A549 treated with DMSO at 1 μM for 4 hours (cell line): ENCODE measurements at places on chromosomes 6 and 20. TPM values are rescaled to one million over a fixed set of nuclear protein-coding genes. Genes with fewer than 3 reads are reported as not detected.

The L3MBTL3 gene
- 2.0 to 4.0 TPM (median 3.2 TPM) in 5 replicates for total RNA-seq

The RSPO4 gene
- not detected in 5 replicates for total RNA-seq

The LPIN3 gene
- 7.6 to 12.4 TPM (median 9.9 TPM) in 5 replicates for total RNA-seq

The LY6G6C gene
- total RNA-seq = 0.12 to 0.20 TPM in 2 of 5 replicates, not detected in the others

The FOXF2 gene
- total RNA-seq = 18.6 to 24.9 TPM (median 22.4 TPM) in 5 replicates

The AIG1 gene
- 22.3 to 27.7 TPM (median 25.3 TPM) in 5 replicates for total RNA-seq

The HLA-DQA1 gene
- total RNA-seq = not detected in 5 replicates

The ADGRB3 gene
- not detected in 5 replicates for total RNA-seq

The TAF11 gene
- total RNA-seq = 19.3 to 21.7 TPM (median 20.3 TPM) in 5 replicates

The C6orf163 gene
- total RNA-seq = 0.15 to 0.19 TPM (median 0.17 TPM) in 3 of 5 replicates, not detected in the others

The TTK gene
- total RNA-seq = 18.7 to 23.7 TPM (median 21.9 TPM) in 5 replicates
